ENCODE measurements at places on chromosomes 2 and 18.

- no peak for DNase-seq
Observed at GRCh38 chr2:58055033-58055786, 8.6 kb downstream of the VRK2 start.

DNA sequence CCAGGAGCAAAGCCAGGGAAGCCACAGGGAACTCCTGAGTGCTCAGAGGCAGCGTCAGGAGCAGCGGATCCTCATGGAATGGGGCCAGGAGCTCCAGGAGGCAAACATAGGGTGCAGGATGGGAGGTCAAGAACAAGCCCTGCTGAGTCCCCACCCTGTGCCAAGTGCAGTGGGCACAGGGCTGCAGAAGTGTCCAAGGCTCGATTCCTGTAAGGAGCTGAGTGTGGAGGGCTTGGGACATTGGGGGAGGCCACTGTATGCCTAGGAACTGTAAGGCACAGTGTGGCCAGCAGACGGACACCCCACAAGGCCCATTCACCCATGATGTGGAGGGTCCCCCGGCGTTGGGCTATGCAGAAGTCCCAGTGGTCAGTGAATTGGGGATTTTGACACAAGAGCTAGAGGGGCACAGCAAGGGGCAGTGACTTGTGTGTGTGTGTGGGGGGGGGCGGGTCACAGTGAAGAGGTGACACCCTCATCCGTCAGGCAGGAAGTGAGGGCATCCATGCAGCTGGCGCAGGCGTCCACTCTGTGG is 55.6 kb downstream of the ACKR3 start:
- no peak for DNase-seq

DNA sequence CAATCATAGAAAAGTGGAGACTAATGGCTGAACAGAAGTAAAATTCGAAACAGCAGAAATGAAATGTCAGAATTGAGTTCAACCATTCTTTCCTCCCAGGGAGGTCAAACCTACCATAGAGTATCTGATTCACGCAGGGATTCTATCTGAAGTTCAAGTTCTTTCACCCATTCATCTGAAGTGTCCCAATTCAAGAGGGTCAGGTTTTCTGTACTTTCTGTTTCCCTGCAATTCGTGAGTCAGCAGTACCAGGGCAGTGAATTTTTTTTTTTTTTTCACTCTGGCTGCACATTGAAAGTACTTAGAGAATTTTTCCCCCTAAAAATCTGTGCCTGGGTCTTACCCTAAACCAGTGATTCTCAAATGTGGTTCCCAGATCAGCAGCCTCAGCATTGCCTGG is 40.9 kb upstream of the CCDC88A start:
- no peak for DNase-seq

GRCh38 chr2:59790186-59791003 is 763.1 kb downstream of the BCL11A start:
- DNase-seq: no peak

- DNase-seq: no peak
Observed at GRCh38 chr2:158921599-158922408, 46.6 kb upstream of the TANC1 start.

DNA sequence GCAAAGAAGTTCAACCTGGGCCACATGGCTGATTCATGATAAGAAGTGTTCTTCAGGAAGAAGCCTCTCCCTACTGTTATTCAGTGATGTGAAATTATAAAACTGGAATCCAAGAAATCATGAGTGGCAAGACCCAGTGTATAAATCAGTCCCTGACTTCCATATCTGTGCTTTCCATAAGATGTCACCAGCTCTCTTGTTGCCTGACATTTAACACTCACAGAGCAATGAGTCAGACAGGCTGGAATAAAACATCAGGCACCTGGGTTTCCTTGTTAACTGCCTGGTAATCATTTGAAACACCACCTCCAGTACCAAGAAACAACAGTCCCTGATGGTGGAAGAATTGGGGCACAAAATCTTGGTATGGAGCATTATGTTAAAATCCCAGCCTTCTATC is 76.1 kb downstream of the SCG2 start:
- no peak for DNase-seq

- no peak for DNase-seq
Observed at GRCh38 chr2:12035956-12036639, 289.7 kb downstream of the LPIN1 start.

DNA sequence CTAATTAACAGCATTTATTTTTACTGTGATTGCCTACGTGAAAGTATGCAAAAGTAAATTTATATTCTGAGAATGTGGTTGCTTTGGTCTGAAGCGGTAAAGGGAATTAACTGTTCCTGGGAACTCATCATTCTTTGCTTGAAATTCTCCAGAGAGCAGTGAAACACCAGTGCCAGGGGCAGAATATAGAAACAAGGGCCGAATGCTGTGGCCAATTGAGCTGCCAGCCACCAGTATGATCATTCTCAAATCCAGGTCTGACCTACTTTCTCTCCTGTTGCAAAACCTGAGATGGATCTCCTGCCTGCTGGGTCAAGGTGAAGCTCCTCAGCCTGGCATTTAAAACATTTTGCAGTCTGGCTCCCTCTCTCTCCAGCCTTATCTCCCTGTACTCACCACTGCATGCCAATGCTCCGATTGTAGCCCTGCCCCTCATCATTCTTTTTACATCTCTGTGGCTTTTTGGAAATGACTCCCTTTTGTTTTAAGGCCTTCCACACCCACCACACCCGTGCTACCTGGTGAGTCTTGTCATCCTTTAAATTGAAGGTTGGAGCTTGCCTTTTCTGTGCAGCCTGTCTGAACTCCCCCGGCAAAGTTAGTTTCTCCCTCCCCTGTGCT is 94.5 kb upstream of the TMEM178A start:
- no peak for DNase-seq

GRCh38 chr2:56522605-56523089 is 338.9 kb downstream of the CCDC85A start:
- DNase-seq: no peak

DNA sequence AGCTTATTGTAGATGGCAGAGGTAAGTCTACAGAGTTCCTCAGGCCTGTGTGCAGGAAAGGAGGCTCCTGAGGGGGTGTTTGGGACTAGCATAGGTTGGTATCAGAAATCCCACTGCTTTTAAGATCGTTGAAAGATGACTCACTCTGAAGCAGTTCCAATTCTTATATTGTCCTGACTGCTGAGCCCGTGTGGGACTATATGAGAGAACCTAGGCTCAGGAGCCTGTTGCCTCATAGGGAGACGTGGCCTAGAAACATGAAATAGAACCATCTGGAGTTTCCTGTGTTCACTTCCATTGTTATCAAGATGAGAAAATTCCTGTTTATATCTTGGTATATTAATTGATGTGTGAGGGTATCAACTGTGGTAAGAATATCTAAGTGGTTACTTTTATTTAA is 5.7 kb downstream of the CCT7 start:
- no peak for DNase-seq

Measured in suprapubic skin (tissue), 4 donors.